ENCODE measurements at places on chromosomes 2 and 18.
A peak's percentile ranks its signal among the peaks of the same experiment; 100 is the strongest.

- no peak for DNase-seq
These were observed 20.3 kb downstream of the CABLES1 start for GRCh38 chr18:23155537-23155936.

GRCh38 chr2:237336131-237336530 is 77.8 kb downstream of the COL6A3 start:
- DNase-seq: no peak

- DNase-seq: no peak
These were observed 267.6 kb downstream of the DCDC2C start for GRCh38 chr2:3970791-3971651.

DNA sequence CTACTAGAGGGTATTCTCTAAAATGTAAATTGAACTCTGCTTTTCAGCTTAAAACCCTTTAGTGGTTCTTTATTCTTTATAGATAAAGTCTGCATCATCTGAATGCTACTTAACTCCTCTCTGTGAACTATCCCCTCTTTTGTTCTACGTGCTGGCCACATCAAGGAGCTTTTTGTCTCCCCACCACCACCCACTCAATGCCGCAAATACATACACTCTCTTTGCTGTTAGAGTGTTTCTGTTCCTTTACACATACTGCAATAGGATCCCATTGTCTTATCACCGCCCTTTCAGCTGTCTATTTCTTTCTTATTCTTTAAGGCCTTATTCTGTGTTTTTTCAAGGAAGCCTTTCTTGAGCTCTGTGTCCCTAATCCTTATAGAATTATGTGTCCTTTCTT is 83.3 kb downstream of the EML4 start:
- DNase-seq: no peak

DNA sequence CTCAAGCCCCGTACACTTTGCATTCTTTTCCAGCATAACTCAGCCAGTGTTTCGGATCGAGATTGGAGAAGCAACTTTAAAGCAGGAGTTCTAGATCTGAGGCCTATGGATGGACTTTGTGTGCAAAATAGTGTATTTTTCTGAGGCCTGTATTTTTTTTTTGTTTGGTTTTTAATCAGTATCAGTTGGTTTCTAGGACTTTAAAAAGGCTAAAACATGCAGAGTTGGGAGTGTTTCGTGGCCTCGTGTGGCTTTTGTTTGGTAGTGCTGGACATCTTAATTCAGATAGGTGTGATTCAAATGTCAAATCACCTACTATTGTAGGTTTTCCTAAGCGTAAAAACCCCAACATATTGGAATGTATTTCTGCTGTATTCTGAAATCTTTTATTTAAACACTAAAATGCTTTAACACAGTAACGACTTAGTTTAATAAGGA is 282 bp upstream of the PUS10 start:
- DNase-seq: peak; percentile 67

GRCh38 chr18:55546851-55547704 is 40.9 kb downstream of the TCF4 start:
- DNase-seq: no peak

DNA sequence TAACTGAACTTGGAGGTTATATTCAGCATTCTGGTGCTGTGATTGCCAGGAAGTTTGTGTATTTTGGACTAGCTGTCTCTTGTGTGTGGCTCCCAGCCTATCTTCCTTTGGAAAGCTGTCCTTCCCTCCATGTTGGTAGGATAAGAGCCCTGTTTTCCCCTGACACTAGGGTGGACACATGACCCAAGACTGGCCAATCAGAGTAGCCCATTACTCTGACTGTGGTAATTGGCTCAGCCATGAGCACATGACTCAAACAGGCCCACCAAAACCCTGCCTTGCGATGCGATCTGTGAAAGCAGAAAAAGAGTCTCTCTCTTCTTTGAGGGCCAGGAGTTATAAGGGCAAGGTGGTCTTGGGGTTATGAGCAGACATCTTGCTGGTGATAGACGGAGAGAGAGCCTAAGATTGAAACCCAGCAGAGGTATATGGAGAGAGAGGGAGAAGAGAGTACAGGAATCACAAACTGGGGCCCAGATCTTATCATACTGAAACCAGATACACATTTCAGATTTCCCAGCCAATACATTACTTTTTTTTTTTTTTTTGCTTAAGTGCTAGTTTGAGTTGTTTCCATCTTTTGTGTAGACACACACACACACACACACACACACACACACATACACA is 45.3 kb upstream of the SERPINE2 start:
- DNase-seq: no peak

- DNase-seq: no peak
These were observed 590.8 kb upstream of the CDH2 start for GRCh38 chr18:28767727-28768211.

GRCh38 chr2:15119722-15120175 is 441.4 kb downstream of the NBAS start:
- DNase-seq: peak; percentile 58

- no peak for DNase-seq
These were observed 785 bp downstream of the ZNF892 start for GRCh38 chr2:95208106-95208505.

GRCh38 chr2:122886479-122887145 is 1131.2 kb downstream of the TSN start:
- DNase-seq: no peak

GRCh38 chr18:24003903-24004640 is 10.5 kb upstream of the TTC39C start:
- DNase-seq: no peak

- no peak for DNase-seq
These were observed 12.9 kb upstream of the DPP4 start for GRCh38 chr2:162086904-162087303.

GRCh38 chr2:192500550-192501200 is 305.9 kb upstream of the TMEFF2 start:
- peak; percentile 26 for DNase-seq

GRCh38 chr2:133908171-133908570 is 339.9 kb upstream of the NCKAP5 start:
- no peak for DNase-seq
